ENCODE measurements at places on chromosomes 16 and 17. TPM values are rescaled to one million over a fixed set of nuclear protein-coding genes. Genes with fewer than 3 reads are reported as not detected.

MGRN1 gene
- 79.5 TPM for total RNA-seq

ALOX15 gene
- total RNA-seq, result not detected

PABPN1L gene
- total RNA-seq, result not detected

TEX19 gene
- total RNA-seq, result 0.10 TPM

SULT1A1 gene
- 11.1 TPM for total RNA-seq

MPV17L gene
- not detected for total RNA-seq

RASD1 gene
- 0.42 TPM for total RNA-seq

- peak overlapping the region; percentile 58 for H3K27ac ChIP-seq
- H3K4me3 ChIP-seq, result peak overlapping the region; percentile 60
- H3K27me3 ChIP-seq, result peaks cover 16% of the 10 kb centered on the region
- H3K36me3 ChIP-seq, result no peaks in the 10 kb centered on the region
Observed at GRCh38 chr17:50541716-50542688, 5.0 kb upstream of the SPATA20 start.

DNA sequence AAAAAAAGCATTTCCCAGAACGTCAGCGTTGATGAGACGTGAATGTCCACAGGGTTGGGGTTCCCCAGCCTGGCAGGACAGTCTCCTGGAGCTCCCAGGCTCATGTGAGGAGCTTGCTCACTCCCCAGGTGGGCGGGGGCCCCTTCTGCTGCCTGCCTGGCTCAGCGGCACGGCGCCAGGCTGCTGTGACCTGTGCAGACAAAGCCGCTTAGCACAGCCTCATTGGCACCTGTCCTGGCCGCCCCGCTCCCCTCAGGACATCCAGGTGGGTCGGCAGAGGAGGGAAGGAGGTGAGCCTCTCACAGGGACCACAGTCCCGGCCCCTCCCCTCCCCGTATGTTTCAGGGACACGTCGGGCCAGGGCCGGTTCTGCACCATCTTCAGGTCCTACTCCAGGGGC, 12.9 kb upstream of the WFIKKN1 start:
- no peaks in the 10 kb centered on the region for H3K36me3 ChIP-seq
- no peak overlapping the region for H3K27ac ChIP-seq
- H3K4me3 ChIP-seq, result no peak overlapping the region

- H3K27ac ChIP-seq, result peak overlapping the region; percentile 100
- peak overlapping the region; percentile 89 for H3K4me3 ChIP-seq
- H3K27me3 ChIP-seq, result no peaks in the 10 kb centered on the region
- peaks cover 54% of the 10 kb centered on the region for H3K4me1 ChIP-seq
- peaks cover 29% of the 10 kb centered on the region for H3K36me3 ChIP-seq
- no peak for DNase-seq
Observed at GRCh38 chr16:81008505-81008789, 1.4 kb downstream of the CENPN start.

GRCh38 chr16:66155933-66156332, 210.6 kb upstream of the CDH5 start:
- no peak overlapping the region for H3K4me3 ChIP-seq
- H3K27ac ChIP-seq, result no peak overlapping the region
- no peaks in the 10 kb centered on the region for H3K36me3 ChIP-seq
- H3K27me3 ChIP-seq, result peaks cover 2% of the 10 kb centered on the region

GRCh38 chr17:14011740-14012405, 57.4 kb upstream of the COX10 start:
- H3K4me1 ChIP-seq, result no peaks in the 10 kb centered on the region
- H3K4me3 ChIP-seq, result no peak overlapping the region
- H3K27ac ChIP-seq, result no peak overlapping the region
- peaks cover 3% of the 10 kb centered on the region for H3K36me3 ChIP-seq
- H3K27me3 ChIP-seq, result no peaks in the 10 kb centered on the region

DNA sequence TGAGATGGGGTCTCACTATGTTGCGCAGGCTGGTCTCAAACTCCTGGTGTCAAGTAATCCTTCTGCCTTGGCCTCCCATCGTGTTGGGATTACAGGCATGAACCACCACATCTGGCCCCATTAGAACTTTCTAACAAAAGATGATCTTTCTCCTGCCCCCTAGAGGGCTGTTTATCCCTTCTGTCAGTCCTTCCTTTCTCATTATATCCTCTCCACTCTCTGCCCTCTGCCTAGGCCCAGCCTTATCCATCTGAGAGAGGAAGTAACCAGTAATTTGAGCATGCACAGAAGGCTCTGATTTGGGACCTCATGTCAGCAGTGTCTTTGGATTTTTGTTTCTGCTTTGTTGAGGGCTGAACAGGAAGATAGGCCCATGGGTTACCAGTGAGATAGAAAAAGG, 4.4 kb upstream of the DHX40 start:
- H3K4me3 ChIP-seq, result no peak overlapping the region
- peaks cover 4% of the 10 kb centered on the region for H3K36me3 ChIP-seq
- H3K27ac ChIP-seq, result no peak overlapping the region

DNA sequence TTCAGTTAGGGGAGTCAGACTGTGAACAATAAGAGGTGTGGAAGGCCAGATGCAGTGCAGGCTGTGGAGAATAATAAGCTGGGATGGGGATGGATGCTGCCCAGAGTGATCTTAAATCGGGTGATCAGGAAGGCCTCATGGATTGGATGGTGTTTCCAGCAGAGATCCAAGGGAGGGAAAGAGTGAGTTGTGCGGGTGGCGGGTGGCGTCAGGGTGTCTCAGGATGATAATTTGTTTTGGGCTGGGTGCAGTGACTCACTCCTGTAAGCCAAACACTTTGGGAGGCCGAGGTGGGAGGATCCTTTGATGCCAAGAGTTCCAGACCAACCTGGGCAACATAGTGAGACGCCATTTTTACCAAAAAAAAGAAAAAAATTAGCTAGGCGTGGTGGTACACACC, 7.9 kb downstream of the CLUAP1 start:
- peaks cover 77% of the 10 kb centered on the region for H3K36me3 ChIP-seq
- no peaks in the 10 kb centered on the region for H3K27me3 ChIP-seq
- peak overlapping the region; percentile 51 for H3K4me3 ChIP-seq
- H3K4me1 ChIP-seq, result peaks cover 76% of the 10 kb centered on the region
- H3K27ac ChIP-seq, result peak overlapping the region; percentile 96

DNA sequence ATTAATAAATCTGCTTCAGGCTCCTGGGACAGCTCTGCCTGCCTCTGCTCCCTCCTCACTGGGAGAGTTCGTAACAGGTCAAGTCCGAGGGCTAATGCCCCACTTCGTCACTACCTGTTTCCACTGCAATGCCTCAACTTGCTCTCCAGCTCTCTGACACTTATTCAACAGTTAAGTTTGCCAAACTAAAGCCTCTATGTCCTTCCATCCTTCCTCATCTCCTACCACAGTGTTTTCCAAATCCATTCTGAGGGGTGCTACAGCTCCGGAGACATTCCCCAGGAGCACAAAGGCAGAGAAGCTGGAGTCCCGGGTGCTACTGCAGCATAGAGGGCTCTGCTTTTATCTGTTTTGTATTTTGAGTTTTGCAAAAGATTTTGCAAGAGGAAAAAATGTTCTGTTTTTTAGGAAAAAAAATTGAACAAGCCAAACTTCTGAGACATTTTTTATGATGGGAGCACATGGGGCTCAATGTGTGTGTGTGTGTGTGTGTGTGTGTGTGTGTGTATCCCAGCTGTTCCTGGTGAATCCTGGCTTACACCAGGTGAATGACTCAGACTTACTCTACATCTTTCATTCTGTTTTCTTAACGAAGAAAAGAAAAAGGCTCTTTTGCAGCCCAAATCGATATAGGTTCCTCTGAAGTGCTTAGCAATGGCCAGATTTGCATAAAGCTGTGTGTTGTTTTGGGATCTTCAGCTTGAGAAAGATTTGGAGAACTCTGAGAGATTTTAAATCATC, 46.1 kb upstream of the MYOCD start:
- H3K4me3 ChIP-seq, result no peak overlapping the region
- no peaks in the 10 kb centered on the region for H3K4me1 ChIP-seq
- H3K27ac ChIP-seq, result no peak overlapping the region
- no peaks in the 10 kb centered on the region for H3K27me3 ChIP-seq

DNA sequence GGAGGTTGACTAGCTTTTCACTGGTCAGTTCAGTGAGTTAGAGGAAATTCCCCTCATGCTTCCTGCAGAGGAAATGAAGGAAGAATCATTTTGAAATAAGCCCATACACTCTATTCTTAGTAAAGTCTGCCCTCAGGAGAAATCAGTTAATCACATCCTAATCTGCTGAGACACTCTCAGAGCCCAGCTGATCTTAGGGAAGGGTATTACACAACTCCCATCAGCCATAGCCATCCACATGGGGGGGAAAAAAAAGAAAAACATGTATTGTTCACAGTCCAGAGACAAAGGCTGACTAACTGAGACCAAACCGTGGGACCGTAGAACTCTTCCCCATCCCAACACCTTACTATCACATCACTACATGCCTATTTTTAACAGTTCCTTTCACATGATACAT, 722.3 kb downstream of the CDH8 start:
- H3K27me3 ChIP-seq, result no peaks in the 10 kb centered on the region
- no peak for DNase-seq
- no peak overlapping the region for H3K4me3 ChIP-seq
- H3K36me3 ChIP-seq, result no peaks in the 10 kb centered on the region
- H3K27ac ChIP-seq, result no peak overlapping the region
- no peaks in the 10 kb centered on the region for H3K4me1 ChIP-seq
